LNCaP clone FGC (cell line): ENCODE measurements at places on chromosomes 3 and 15.

GRCh38 chr3:31738412-31738811 lies 205.7 kb downstream of the STT3B start:
- DNase-seq: no peak

DNA sequence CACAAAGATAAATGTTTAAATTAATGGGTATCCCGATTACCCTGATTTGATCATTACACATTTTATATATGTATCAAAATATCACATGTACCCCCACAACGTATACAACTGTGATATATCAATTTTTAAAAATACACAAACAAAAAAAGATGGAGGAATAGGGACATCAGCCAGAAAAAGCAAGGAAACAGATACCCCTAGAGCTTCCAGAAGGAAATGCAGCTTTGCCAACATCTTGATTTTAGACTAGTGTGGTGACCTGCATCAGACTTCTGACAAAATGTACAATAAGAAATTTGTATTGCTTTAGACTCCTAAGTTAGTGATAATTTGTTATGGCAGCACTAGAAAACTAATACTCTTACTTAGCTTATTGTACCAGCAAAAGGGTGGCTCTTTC lies 483.8 kb downstream of the TUSC7 start:
- DNase-seq: peak; percentile 1

DNA sequence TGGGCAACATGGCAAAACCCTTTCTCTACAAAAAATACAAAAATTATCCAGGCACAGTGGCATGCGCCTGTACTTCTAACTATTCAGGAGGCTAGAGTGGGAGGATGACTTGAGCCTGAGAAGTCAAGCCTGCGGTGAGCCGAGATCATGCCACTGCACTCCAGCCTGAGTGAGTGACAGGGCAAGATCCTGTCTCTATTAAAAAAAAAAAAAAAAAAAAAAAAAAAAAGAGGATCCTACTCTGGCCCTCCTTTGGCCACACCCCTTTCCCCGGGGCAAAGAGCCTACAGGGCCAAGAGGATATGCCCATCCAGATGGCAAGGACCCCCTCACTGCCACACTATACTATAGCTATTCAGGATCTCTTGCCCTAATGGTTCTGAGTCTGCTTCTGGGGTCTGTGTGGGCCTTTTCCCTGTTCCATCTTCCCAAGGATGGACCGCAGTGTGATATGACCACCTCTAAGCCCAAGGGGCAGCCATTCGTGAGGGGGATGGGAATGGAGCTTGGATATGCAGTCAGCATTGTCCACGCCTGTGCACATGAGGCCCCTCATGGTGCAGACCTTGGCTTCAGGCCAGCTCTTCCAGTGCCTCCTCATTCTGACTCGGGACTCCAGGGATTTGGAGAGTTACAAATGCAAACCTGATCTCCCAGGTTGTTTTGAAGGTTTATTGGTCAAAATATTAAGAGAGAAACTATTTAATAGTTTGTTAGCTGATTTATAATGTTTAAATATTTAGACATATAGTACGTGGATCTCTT lies 7.3 kb downstream of the TYRO3 start:
- DNase-seq: no peak

- no peak for DNase-seq
Measured at GRCh38 chr15:58233341-58233740, 95.2 kb downstream of the AQP9 start.

- DNase-seq: no peak
Measured at GRCh38 chr3:64878362-64878761, 190.6 kb upstream of the ADAMTS9 start.

- DNase-seq: no peak
Measured at GRCh38 chr3:134350861-134351311, 23.4 kb downstream of the AMOTL2 start.

DNA sequence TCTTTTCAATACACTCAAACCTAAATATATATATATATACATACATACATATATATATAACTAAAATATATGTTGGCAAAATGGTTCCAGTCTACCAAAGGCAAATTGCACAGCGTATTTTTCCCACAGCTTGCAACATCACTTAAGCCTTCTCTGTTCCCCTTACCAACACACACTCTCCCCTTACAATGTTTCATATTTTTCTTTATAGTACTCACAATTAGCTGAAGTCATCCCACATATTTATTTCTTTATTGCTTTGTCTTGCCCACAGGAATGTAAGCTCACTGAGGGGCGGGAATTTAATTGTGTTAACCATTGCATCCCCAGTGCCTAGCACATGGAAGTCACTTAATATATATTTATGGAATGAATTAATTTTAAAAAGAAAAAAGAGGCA lies 288.3 kb downstream of the ULK4 start:
- no peak for DNase-seq

- DNase-seq: no peak
Measured at GRCh38 chr15:85943791-85944190, 135.9 kb upstream of the AGBL1 start.

DNA sequence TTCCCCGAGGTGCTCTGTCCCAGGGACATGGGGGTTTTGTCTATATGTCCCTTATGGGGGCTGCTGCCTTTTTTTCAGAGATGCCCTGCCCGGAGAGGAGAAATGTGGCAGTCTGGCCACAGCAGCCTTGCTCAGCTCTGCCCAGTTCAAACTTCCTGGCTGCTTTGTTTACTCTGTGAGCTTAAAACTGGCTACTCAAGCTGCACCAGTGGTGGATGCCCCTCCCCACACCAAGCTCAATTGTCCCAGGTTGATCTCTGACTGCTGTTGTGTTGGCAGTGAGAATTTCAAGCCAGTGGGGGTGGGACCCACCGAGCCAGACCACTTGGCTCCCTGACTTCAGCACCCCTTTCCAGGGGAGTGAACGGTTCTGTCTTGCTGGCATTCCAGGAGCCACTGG lies 188.9 kb downstream of the STXBP5L start:
- DNase-seq: peak; percentile 68

- DNase-seq: no peak
Measured at GRCh38 chr3:21357241-21357640, 393.8 kb downstream of the ZNF385D start.

- DNase-seq: no peak
Measured at GRCh38 chr15:89349206-89349558, 14.6 kb upstream of the POLG start.

GRCh38 chr3:185645596-185646381 lies 59.7 kb downstream of the SENP2 start:
- DNase-seq: no peak

DNA sequence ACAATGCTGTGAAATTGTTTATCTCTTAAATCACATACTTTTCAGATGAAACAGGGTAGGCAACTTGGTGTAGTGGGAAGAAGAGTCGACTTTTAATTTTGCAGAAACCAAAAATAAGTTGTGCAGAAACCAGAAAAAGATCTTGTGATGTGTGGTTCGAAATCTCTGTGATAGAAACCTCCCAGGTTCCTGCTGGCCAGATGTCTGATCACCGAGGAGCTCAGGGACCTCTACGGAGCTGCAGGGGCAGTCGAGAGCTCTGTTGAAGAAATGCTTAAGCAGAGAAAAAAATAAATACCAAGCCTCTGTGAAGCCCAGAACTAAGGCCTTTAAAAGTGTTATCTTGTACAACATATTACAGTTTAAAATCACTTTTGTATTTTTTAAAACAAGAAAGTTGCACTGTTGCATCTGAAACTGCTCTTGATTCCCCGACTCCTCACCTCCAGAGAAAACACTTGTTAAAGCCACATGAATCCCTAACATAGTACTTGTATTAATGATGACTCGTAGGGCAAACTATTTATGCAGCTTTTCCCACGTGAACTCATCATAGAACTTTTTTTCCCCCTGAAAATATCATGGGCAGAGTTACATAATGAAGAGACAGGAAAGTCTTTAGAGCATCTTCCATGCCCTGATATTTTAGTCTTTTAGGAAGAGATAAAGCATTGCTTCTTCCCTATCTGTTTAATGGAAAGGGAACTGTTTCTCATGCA lies 51.3 kb downstream of the CCK start:
- no peak for DNase-seq

DNA sequence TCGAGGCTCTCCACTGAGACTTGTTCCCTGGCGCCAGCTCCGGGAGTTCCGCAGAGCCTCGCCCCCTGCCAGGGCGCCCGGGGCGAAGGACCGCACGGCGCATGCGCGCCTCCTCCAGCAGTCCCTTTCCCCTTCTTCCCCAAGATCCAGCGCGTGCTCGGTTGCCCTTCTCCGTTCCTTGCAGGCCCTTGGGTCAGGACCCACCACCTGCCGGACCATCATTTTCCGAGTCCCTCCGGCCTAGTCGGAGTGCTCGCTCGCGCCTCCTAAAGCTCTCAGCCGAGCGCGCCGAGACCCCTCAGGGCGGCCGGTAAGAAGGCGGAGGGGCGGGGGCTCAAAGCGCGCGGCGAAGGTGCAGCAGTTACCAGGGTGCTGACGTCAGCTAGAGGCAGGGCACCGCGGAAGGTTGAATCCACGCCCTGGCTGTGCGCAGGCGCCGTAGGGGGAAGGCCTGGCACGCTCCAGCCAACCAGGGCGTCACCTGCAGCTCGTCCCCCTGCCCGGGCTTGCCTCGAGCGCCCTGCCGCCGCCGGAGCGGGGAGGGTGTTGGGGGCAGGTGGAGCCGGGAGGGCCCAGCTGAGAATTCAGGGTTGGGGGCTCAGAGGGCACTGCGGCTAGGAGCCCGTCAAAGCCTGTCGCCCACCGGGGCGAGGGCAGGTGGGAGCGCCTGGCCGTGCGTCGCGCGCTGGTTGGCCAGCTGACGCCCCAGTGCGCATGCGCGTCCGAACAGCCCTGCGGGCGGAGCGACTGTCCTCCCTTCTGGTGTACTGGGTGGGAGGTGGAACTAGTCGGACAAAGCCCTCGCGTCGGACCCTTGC lies at the start of gene TCAIM:
TSS of gene TCAIM (plus strand) at position 757 of the 818 bp plus-strand sequence. CDS start 16,017 bp downstream, outside the sequence.
- peak; percentile 92 for DNase-seq

- DNase-seq: no peak
Measured at GRCh38 chr3:20256144-20256543, 70.1 kb upstream of the SGO1 start.

DNA sequence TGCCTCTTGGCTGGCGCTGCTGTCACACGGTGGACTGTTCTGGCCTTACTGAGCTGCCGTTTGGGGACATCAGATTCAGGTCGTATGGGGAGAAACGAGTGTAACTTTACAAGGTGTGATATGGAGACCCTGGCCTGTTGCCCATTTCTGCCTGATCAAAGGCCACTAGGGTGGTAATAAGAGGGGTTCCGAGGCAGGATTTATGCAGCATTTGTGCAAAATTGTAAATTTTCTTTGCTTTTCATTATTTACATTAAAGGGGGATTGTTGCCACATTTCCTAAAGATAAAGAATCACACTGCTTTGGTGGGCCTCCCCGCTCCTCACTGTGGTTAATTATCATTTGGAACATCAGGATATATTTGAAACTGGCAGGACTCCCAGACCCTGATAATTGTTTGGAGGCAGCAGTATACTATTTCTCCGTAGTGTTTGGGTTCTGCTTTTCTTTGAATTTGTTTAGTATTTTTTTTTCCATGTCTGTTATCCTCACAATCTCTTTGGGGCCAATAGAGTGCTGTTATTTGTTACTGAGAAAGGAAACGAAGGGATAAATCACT lies 891 bp downstream of the NXPE3 start:
- DNase-seq: peak; percentile 70

- no peak for DNase-seq
Measured at GRCh38 chr3:104392327-104392726, 974.4 kb upstream of the ALCAM start.
